Activated naive CD4-positive, alpha-beta T cell treated with anti-CD3 and anti-CD28 coated beads, Interleukin-2, amount 50 U/mL, for 72 hours (primary cell): ENCODE measurements at places on chromosomes 5 and 9. TPM values are rescaled to one million over a fixed set of nuclear protein-coding genes. Genes with fewer than 3 reads are reported as not detected.

- DNase-seq = no peak
Measured at GRCh38 chr5:119250946-119251901, 104.6 kb upstream of the TNFAIP8 start.

DNA sequence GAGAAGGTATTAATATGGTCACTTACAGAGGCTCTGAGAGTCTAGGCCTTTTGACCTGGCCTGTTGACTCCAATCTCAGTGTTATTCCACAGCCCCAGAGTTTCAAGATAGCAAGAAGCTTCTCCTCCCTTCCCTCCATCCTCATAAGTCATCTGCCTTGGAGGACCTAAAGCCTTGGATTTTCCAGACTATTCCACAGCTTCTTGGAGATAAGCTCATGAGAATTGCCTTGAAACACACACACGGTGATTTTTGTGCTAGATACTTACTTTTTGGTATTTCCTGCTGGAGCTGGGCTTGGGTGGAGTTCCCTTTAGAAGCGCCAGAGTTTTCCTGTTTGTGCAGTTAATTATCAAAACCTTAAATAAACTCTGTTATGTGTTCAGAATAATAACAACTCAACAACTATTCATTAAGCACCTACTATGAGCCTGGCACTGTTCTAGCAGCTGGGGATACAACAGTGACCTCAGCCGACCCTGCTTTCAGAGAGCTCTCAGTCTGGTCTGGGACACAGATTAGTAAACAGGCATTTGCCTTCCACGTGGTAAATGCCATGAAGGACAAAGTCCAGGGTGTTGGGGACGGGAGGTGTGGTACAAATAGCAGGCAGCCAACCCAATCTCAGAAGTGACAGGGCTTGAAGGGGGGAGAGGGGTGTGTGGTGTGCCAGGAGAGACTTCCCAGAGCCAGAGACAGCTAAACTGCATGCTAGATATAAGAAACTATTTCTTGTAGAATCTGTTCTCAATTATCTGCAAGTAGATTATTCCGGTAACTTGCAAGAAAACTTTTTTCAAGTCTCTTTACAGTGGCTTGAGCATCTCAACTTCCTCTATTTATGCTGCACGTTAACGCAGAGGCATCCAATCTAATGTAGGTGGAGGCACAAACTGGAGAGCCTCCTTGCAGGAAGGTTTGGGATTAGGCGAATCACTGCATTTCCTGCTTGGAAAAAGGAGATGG, 55.9 kb upstream of the KLF9 start:
- no peak for DNase-seq

- no peak for DNase-seq
Measured at GRCh38 chr9:78144008-78144381, 91.9 kb upstream of the CEP78 start.

DNA sequence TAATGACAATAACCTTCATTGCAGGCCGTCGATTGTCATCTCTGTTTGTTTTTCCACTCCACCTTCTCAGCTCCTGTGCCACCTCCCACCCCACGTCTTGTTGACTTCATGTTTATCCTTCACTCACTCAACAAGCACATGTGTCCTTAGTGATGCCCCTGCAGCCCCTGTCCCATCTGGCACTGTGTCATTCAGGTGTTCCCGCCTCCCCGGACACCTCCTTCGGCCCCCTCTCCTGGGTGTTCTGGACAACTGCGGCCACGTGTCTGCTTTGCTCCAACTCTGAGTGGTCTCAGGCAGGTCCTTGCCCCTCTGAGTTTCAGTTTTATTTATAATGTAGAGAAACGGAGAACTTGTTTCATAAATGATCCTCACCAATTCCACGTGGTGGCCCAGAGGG, 91.0 kb upstream of the COL5A1 start:
- no peak for DNase-seq

DNA sequence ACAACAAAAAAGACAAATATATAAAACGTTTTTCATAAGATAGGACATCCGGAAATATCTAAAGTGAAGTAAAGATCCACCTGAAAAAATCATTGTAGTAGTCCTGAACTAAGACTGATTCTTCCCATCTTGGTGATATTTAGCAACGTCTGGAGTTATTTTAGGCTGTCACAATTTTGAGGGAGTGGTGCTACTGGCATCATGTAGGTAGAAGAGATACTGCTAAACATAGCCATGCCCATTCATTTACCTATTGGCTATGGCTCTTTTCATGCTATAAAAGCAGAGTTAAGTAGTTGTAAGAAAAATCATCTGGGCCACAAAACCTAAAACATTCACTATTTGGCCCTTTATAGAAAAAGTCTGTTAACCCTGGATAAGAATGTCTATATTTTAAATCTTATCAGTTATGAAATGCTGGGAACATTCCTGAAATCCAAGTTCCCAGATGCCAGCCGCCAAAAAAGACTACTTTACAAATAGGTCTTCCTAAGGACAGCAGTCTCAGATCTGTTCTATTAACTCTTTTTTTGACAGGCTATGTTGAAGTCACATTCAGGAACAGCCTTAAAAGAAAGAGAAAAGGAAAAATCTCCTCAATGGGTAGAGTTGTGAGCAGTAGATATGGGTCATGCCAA, 27.0 kb downstream of the RAPGEF6 start:
- no peak for DNase-seq

- DNase-seq = no peak
Measured at GRCh38 chr9:212297-212696, 2.4 kb upstream of the DOCK8 start.

- no peak for DNase-seq
Measured at GRCh38 chr9:3205421-3206095, 320.2 kb downstream of the RFX3 start.

DNA sequence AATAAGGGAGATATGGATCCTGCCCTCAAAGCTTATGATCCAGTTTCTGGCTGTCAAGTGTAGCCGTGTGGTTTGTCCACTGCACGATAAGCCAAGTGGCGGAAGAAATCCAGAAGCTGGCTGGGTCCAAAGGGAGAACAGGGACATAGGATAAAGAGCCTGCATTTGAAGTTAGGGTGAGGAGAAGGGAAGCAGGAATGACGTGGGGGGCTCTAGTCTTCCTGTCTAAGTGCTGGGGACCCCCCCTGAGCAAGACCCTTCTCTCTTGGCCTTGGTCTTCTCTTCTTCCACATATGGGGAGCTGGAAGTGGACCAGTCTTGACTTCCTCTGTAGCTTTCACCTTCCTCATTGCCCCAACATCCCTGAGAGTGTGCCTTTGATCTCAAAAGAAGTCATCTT, 186.6 kb downstream of the FSTL4 start:
- no peak for DNase-seq

GRCh38 chr5:173743641-173744343, 127.3 kb upstream of the BOD1 start:
- DNase-seq = no peak

DNA sequence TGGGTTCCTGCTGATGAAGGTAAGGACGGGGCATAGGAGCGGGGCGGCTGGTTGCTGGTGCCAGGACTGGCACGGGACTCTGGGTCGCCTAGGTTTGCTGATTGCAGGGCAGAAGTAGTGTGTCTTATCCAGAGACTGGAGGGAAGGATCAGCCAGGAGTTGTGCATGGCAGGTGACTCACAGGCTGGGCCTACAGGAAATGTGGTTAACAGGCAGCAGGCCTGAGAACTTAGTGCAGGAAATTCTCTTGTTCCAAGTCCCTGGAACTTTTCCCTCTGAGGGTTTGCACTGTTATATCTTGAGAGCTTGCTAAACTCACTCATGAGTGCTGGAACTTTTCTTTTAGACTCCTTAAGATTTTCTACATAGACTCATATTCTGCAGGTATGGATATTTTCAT, 95.1 kb downstream of the ANXA2R start:
- no peak for DNase-seq

DNA sequence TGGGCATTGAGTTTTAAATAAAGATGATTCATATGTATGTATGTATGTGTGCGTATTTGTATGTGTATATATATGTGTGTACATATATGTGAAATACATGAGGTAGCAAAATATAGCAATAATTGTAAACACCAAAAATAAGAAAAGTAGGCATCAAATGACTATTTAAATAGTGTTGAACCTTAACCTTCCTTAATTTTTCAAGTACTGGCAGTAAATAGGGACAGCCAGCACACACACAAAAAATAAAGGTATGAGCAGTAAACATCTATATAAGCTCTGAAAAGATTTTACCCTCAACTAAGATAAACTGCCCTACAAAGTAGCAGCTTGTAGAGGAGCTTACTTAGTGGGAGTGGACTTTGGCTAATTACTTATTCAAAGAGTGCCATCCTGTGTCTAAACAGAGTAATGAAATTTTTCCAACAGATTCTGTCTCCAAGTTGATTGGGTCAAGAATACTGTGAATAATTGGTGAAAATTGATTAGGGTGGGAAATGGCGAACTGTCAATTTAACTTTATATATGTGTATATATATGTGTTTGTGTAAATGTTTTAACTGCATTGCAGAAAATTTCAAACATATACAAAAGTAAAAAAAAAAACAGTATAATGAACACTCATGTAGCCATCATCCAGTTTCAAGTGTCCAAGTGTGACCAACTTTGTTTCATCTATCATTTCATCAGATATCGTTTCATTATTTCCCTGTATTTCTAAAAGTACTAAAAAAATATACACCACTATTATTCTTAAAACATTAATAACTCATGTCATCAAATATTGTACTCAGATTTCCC, 2.0 kb upstream of the ADAMTS6 start:
- DNase-seq = no peak

GRCh38 chr5:39131210-39132127, 57.3 kb upstream of the RICTOR start:
- no peak for DNase-seq

DNA sequence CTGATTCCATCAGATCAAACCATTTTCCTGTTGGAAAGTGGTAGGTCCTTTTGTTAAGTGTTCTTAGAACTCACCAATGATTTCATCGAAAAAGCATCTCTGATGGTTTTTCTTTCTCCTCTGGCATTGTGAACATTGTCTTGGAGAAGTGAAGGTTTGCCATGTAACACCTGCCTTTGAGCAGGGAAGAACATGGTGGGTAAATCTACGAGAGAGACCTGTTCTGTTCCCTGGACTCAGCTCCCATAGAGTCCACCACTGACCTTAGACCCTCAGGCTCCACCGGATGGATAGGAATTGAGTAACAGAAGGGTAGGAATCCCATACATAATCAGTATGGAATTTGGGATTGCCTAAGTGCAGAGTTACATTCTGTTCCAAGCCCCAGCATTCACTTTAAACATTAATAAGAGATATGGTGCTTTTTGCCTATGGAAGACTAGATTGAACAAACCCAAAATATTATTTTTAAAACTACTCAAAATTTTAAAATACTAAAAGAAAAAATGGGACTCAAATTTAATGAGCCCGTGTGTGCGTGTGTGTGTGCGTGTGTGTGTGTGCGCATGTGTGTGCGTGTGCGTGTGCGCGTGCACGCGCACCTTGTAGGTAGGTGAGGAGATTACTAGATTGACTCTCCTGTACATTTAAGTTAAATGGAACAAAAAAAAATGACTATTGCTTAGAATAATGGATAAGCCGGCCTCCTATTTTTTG, 92.0 kb downstream of the C9orf152 start:
- no peak for DNase-seq

DNA sequence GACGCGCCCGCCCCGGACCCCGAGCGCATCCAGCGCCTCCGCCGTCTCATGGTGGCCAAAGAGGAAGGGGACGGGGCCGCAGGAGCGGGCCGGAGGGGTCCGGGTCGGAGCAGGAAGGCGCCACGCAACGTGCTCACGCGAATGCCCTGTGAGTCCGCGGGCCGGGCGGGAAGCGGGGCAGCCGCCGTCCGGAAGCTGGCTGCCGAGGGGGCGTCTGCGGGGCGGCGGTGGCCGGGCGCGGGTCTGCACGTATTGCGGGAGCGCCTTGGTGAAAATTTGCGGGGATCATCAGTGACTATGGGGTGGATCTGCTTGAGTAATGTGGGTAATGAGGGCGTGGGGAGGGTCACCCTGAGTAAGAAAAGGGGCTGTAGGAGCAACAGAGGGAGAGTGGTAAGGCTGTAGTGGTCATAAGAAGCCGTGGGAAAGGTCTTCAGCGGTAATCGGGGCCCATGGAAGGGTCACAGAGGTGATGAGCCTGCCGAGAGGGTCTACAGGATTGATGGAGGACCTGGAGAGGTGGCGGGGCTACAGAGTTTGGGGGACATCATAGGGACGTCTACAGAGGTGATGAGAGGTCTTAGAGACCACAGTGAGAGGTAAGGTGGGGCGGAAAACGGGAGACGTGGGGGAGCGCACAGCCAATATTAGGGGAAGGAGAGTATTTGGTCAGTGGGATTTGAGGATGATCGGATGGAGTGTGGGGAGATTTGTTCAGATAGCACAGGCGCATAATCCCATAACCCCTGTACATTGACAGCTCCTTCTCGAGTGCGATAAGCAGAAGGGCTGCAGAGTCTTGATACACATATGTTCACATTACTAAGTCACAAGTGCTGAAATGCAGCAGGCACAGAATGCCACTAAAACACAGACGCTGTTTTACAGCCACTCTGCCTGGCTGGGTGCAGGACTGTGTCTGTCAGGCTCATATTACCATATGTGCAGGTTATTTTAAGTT, 819 bp downstream of the LSM11 start:
- peak; percentile 59 for DNase-seq

- DNase-seq = no peak
Measured at GRCh38 chr5:56329652-56330051, 96.5 kb upstream of the ANKRD55 start.

DNA sequence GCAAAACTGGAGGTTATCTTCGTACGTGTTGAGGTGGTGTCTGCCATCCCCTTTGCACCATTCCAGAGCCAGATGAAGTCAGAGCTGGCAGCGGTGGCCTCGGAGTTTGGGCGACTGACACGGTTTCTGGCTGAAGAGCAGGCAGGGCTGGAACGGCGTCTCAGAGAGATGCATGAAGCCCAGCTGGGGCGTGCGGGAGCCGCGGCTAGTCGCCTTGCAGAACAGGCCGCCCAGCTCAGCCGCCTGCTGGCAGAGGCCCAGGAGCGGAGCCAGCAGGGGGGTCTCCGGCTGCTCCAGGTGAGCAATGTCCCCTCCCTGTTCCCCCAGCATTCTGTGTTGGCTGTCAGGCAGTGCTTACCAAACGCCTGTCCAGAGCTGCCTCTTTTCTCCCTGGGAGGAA, 9.5 kb downstream of the TRIM41 start:
- DNase-seq = no peak

DNA sequence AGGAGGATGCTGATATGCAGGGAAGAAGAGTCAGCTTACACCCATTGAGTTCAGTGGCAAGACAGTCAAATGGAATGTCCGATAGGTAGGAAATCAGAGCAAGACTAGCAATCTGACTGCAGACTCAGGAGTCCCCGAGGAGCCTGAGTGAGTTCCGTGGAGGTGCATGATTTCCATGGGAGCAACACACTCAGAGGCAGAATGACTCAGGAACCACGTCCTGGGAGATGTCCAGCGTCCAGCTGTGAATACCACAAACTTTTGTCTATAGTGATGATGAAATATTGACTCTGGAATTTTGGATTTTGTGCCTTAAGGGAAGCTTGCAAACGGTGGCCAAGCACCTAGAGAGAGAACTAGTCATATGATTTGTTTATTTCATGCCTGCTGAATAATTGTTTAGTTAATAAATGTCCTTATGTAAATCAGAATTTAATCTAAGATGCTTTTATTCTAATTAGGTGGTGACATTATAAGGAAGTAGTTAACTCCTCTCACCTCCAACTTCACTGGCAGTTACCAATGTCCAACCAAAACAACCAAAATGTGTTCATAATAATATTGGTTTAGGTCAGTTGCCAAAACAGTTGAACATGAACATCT, 100.4 kb downstream of the PDE4D start:
- no peak for DNase-seq

Gene LCN15
- not detected for total RNA-seq

Gene IFT74
- total RNA-seq = 8.9 TPM

Gene GLRA1
- not detected for total RNA-seq

Gene IFNK
- not detected for total RNA-seq

Gene OBP2B
- total RNA-seq = not detected

Gene FBXW11
- 40.7 TPM for total RNA-seq

Gene FOXI1
- total RNA-seq = not detected

Gene CCDC192
- total RNA-seq = not detected
